Stimulated activated CD8-positive, alpha-beta memory T cell treated with anti-CD3 and anti-CD28 coated beads, Interleukin-4, amount 100 ng/mL, for 1 hour (primary cell): ENCODE measurements at places on chromosomes 1 and 21.

DNA sequence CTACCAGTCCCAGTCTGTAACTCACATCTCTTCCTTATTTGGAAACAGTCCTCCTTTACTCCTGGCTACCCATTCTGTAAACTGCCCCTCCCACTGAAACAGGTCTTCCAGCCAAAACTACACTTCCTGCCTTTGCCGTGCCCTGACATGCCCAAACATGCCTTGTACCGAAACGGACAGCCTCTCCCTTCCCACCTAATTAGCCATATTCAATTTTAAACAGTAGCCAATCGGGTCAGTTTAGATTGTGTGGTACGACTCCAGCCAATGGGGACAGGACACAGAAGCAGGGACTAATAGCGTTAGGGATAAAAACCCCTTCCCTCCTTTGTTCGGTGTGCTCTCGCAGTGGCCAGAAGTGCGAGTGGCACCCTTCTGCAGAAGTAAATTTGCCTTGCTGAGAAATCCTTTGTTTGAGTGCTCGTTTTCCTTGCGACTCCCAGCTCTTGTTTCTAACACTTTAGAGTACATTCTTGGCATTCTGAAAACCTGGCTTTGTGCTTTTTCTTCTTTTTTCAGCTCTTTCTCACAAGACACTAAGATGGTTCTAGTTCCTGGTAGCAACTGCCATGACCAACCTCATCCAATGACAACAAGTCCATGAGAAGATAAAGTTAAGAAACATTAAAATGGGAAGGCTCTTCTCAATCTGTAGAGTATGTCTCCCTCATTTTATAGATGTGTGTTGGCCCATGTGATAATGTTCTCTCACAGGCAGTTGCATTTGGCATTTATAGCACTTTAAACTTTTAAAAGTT lies 325.1 kb upstream of the GREM2 start:
- DNase-seq: no peak

DNA sequence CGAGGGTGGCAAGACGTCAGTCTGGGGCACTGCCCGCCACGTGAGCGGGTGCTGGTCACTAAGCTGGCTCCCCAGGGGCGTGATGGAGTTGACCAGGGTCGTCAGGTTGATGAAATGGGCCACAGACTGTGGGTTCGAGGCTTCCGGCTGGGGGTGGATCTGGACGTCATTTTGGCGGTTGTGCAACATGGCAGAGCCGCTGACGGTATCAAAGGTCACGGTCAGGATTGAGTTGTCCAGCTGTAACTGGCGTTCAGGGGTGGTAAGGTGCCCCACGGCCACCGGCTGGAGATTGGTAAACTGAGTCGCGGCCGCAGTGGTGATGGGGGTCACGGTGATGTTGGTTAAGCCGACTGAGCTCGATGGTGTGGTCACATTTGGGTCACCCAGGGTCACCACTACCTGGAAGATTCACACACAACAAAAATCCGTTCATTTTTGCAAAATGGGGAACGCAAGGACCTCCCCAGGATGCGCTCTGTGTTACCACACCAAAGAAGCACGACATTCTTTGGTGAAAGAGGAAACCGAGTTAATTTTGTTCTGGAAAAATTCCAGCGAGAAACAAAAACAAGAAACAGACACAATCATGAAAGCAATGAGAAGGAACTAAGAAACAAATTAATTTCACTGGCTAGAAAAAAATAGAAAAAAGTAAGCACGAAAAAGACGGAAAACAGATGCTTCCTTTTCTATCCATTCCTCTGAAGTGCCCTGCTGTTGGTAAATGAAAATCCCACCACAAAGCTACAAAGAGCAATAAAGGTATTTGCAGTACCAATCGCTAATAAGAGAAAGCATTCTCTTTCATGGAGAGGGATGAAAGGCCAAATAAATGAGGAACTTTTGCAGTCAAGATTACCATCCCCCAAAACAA lies 34.7 kb upstream of the RIPK4 start:
- no peak for DNase-seq

- DNase-seq: no peak
These were observed 232.5 kb upstream of the JUN start for GRCh38 chr1:59016390-59016789.

DNA sequence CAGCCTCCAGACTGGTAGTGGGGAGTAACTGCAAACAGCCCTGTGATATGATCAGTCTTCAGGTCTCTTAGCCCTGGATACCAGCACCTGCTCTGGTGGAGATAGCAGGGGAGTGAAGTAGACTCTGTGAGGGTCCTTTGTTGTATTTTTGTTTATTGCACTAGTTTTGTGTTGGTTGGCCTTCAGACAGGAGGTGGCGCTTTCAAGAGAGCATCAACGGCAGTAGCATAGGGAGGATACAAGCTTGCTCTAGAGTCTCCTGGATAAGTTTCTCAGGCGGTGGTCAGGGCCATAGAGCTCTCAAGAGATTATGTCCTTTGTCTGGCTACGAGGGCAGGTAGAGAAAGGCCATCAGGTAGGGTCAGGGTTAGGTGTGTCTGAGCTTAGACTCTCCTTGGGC lies 116.4 kb downstream of the USH2A start:
- DNase-seq: no peak

DNA sequence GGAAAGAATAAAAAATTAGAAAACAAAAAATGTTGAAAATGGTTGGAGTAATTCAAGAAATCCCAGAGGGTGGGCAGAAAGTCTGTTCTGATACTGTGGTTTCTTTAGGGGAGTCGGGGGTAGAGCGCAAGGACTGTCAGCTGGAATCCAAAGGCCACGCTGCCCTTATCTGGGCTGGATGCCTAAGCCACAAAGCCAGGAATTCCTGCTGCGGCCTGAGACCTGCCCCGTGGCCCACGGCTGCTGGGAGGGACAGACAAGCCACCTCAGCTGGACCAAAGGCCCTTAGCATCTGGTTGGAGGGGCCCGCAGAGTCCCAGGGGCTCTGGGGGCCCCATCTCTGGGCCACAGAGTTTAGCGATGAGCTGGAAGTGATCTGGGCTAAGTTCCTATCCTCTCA lies 60.2 kb downstream of the DMRTB1 start:
- DNase-seq: no peak

- no peak for DNase-seq
These were observed 866 bp upstream of the WNT2B start for GRCh38 chr1:112507921-112508277.

- no peak for DNase-seq
These were observed 56.5 kb downstream of the WLS start for GRCh38 chr1:68175621-68176398.

- DNase-seq: no peak
These were observed 9.5 kb upstream of the GPR153 start for GRCh38 chr1:6270401-6270800.

DNA sequence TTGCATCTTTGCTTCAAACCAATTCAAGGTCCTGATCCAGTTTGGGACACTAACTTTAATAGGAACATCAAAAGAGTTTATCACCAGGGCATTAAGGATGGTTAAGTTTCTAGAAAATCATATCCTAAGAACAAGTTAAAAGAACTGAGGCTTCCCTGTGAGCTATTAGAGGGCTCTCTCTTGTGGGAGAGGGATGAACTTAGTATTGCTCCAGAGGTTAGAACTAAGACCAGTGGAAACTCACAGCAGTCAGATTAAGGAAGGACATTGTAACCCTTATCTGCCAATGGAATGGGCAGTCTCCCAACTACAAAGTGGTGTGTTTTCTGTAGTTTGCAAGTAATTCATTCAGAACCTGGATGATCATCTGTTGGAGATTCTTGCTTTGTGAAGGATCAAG lies 36.8 kb downstream of the UBE2U start:
- no peak for DNase-seq

GRCh38 chr1:14924455-14925331 lies 228.9 kb upstream of the TMEM51 start:
- no peak for DNase-seq

GRCh38 chr21:20551939-20552338 lies 446.3 kb upstream of the NCAM2 start:
- no peak for DNase-seq

GRCh38 chr1:228913626-228914414 lies 178.5 kb downstream of the RHOU start:
- no peak for DNase-seq

- no peak for DNase-seq
These were observed 1048.0 kb downstream of the PLA2G4A start for GRCh38 chr1:187876775-187877174.

- no peak for DNase-seq
These were observed 101.3 kb upstream of the ACTL8 start for GRCh38 chr1:17653728-17654351.

- no peak for DNase-seq
These were observed 1.9 kb upstream of the ID3 start for GRCh38 chr1:23561076-23561812.

DNA sequence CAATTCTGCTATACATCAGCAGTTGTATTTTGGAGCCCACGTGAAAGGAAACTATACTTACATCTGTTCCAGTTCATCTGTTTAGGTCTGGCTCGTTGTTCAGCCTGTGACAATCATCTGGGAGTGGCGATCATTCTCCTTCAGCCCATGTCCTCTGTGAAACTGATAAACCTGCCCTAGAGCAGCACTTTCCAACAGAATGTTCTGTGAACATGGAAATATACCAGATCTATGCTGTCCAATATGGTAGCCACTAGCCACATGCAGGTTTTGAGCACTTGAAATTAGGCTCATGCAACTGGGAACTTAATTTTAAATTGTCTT lies 24.5 kb upstream of the COQ8A start:
- DNase-seq: no peak

- DNase-seq: no peak
These were observed 4.7 kb downstream of the AMY2B start for GRCh38 chr1:103576065-103576464.

DNA sequence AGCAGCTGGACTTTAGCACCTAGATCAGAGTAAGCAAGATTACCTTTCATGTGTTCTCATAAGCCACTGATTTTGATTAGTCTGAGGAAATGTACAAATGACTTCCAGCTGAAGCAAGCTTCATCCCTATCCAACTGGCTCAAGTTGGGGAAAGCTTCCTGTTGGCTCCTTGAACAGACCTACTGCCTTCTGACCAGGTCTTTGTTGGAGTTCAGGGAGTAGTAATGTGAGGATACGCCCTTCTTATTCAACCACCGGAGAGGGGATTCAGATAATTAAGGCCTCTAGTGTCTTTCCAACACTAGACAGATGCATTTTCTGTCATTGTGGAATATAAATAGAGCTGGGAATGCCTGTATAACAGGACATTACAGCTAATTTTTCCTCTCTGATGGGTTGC lies 268.9 kb downstream of the TGFB2 start:
- DNase-seq: no peak

DNA sequence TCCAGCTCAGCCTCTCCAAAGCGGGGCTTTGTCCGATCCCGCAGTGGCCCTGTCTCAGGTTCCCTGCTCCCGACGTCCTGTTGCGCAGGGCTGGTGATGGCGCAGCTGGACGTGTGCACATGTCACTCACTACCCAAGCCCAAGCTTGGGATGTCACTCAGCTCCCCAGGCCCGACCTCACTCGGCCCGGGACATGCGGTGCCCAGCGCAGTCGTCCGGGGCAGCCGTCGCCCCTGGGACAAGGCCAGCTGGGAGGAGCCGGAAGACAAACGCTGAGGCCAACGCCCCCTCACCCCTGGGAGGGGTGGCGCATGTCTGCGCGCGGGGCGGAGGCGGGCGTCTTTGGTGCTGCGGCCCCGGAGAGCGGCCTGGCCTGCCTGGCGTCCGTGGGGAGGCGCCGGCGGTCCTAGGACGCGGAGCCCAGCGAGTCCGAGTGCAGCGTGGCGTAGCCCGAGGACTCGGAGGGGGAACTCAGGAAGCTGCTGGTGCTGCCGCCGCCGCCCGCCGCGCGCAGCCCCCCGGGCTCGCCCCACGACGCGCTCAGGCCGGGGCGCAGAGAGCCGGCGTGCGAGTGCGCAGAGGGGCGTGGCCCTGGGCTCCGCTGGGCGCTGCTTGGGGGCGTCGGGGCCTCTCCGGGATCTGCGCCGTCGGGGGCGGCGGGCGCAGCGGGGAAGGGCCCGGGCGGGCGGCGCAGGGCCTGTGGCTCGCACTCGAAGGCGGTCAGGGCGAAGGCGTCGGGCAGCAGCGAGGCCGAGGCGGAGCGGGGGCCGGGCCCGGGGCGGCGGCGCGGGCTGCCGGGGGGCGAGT lies 5.2 kb downstream of the HES3 start:
- DNase-seq: no peak

DNA sequence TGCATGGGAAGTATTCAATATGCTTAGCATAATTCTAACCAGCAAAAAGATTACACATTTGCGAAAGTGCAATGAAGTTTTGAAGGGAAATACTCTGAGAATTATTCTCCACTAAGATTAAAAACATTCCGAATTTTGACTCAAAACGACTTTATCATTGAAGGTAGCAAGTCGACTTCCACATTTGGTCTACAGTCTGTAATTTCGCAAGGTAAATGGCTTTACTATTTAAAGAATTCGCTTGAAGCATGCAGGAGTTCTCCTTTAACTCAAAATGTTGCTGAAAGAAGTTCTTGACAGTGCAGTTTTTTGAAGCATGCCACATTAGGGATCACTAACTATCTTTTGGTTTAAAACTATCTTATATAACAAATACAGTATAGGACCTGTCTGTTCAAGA lies 161.0 kb upstream of the HP1BP3 start:
- DNase-seq: no peak

GRCh38 chr1:161989108-161989507 lies 34.6 kb downstream of the OLFML2B start:
- DNase-seq: no peak

GRCh38 chr1:109492779-109493178 lies 1.1 kb upstream of the CYB561D1 start:
- no peak for DNase-seq

- DNase-seq: no peak
These were observed 311.7 kb downstream of the KCTD3 start for GRCh38 chr1:215878843-215879242.

DNA sequence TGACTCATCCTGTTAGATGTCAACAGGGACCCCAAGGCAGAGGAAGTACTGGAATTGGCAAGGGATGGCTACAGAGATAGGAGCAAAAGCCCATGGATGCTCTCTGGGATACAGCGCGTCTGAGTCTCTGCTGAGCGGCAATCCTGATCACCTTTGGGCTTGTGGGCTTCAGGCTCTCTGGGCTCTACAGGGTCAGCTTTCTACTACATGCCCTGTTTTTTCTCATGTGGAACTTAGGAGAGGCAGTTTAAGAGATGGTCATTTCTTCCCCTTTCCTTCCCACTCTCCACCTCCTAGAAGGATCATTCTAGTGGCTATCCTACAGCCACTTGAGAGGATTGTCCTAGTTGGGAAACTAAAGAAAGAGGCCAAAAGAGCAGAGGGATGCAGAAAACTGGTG lies 1.3 kb downstream of the LINGO4 start:
- no peak for DNase-seq

GRCh38 chr21:42991992-42992740 lies 17.8 kb downstream of the PKNOX1 start:
- DNase-seq: no peak
